ENCODE measurements at places on chromosomes 5 and 9. TPM values are rescaled to one million over a fixed set of nuclear protein-coding genes. Genes with fewer than 3 reads are reported as not detected.

DNA sequence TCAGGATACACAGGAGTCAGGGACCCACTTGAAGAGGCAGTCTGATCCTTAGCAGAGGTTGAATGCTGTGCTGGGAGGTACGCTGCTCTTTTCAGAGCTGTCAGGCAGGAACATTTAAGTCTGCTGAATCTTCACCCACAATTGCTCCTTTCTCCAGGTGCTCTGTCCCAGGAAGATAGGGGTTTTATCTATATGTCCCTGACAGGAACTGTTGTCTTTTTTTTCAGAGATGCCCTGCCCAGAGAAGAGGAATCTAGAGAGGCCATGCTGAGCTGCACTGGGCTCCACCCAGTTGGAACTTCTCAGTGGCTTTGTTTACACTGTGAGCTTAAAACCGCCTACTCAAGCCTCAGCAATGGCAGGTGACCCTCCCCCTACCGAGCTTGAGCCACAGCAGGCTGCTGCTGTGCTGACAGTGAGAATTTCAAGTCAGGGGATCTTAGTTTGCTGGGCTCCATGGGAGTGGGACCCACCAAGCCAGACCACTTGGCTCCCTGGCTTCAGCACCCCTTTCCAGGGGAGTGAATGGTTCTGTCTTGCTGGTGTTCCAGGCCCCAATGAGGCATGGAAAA lies 169.0 kb downstream of the FBXL17 start:
- DNase-seq = peak; percentile 52

DNA sequence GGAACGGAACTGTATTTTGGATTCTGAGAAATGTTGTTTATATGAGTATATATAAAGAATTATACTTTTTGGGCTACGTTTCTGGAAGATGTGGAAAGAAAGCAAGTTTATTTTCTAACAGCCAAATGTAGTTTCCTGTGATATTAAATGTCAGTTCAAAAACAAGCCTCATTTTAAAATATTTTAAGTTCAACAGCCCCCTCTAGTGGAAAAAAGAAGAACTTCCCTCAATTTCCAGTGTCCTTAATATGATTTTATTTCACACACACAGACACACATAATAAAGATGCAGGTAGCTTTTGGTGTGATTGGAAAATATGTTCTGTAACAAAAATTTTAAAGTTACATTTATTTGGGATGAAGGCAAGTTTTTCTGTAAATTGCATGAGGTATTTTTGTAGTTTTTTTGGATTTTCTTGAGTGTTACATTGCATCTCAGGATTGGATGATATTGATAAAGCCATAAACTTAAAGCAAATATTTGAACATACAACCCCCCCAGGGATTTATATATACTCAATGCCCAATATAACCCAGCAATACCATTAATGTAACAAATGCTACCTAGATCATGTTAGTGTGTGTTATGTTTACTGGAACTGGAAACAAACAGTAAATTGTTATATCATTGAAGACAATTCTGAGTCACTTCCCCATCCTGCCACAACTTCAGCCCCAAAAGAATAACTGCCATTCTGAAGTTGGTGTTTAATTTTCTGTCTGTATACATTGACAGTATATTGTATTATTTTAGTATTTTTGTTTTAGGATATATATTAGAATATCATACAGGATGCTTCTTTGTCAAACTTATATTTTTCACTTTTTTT lies 54.0 kb downstream of the CCDC171 start:
- DNase-seq = peak; percentile 50

- DNase-seq = no peak
These were observed 45.8 kb downstream of the EPB41L4B start for GRCh38 chr9:109274884-109275730.

The ITGA1 gene
- polyA plus RNA-seq = 13.4 TPM

- DNase-seq = no peak
These were observed 157.3 kb downstream of the CYLC2 start for GRCh38 chr9:103152473-103152872.

The PCDHGC5 gene
- 0.16 TPM for polyA plus RNA-seq

Measured in hepatocyte (in vitro differentiated cells).